ENCODE measurements at places on chromosomes 13 and 19.

- no peak for DNase-seq
Observed at GRCh38 chr13:33158816-33159215, 126.7 kb downstream of the STARD13 start.

GRCh38 chr13:73623281-73623680 is 510.9 kb downstream of the KLF12 start:
- DNase-seq, result no peak

DNA sequence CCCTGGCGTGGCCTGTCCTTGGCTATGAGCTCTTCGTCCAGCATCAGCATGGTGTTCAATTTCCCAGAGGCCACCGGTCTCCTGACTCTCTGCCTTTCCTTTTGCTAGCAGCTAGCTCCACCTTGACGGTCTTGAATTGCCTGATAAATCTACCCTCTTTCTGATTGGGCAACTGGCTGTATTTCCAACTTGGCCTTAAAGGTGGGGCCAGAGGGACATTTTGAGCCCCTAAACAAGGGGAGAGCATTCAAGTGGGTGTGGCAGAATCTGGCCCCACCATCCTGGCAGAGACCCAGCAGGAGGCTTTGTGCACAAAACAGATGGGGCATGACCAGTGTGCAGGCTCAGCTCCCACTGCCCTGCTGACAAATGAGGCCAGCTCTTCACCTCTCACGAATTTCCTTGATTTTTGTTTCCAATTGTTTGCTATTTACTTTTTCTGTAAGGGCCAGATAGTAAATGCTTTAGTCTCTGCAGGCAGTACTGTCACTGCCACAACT is 148.9 kb upstream of the VSTM2B start:
- no peak for DNase-seq

DNA sequence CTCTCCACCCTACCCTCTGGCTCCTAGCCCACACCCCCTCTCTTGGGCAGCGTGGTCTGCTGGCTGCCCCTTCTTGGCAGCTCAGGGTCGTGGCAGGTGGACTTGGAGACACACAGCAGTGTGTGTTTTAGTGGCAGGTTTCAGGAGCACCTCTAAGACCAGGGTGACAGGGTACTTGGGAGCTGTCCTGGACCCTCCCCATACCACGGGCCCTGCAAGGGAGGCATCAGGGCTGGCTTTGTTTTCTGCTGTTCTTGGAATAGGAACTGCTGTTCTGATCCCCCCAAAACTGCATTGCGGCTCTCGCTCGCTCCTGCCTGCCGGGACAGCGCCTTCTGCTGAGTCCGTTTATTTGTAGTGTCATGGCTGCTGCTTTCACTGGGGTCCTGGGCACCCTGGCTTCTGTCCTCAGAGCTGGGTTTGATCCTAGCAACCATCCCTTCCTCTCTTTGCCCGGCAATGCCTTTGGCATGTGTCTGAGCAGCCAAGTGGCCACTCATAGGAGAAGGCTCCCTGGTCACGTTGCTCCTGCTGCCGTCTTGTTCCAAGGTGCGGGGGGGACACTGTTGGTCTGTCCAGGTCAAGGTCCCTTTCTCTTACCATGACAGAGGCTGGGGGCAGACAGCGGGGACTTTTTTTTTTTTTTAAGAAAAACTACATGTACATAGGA is 12.1 kb downstream of the COMP start:
- DNase-seq, result no peak

DNA sequence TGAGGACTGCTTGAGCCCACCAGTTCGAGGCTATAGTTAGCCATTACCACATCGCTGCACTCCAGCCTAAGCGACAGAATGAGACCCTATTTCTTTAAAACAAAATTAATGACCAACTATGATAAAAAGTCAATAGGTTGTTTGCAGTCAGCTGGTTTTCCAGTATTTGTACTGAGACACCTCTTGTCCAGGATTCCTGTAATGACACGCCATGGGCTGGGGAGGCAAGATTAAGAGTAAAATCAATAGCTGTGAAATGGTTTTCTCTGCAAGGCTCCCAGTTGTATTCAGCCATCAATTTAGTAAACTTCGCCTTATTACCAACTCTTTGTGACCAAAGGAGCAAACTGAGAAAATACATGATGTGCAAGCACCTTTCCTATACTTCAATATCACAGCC is 29.5 kb downstream of the STK24 start:
- DNase-seq, result no peak

- no peak for DNase-seq
Observed at GRCh38 chr19:58356766-58357480, 3.6 kb upstream of the A1BG start.

DNA sequence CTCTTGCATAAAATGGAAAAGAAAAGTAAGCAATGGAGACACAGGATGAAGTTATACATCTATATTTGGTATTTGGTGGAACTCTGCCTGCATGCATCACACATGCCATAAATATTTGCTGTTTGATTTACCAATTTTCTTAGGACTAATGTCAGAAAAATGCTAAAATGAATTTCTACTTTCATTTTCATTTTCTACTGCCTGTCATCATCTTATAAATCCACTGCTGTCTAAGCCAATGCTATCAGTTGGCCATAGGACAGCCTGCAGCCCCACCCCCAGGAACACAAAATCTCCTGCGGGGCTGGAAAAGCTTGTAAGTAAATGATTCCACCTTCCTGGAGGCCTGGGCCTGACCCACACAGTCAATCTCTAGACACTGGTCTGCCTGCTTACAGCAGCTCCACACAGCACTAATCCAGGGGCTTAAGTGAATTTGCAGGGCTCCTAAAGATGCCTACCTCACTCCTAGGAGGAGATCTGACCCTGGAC is 122.0 kb downstream of the ENOX1 start:
- DNase-seq, result no peak

DNA sequence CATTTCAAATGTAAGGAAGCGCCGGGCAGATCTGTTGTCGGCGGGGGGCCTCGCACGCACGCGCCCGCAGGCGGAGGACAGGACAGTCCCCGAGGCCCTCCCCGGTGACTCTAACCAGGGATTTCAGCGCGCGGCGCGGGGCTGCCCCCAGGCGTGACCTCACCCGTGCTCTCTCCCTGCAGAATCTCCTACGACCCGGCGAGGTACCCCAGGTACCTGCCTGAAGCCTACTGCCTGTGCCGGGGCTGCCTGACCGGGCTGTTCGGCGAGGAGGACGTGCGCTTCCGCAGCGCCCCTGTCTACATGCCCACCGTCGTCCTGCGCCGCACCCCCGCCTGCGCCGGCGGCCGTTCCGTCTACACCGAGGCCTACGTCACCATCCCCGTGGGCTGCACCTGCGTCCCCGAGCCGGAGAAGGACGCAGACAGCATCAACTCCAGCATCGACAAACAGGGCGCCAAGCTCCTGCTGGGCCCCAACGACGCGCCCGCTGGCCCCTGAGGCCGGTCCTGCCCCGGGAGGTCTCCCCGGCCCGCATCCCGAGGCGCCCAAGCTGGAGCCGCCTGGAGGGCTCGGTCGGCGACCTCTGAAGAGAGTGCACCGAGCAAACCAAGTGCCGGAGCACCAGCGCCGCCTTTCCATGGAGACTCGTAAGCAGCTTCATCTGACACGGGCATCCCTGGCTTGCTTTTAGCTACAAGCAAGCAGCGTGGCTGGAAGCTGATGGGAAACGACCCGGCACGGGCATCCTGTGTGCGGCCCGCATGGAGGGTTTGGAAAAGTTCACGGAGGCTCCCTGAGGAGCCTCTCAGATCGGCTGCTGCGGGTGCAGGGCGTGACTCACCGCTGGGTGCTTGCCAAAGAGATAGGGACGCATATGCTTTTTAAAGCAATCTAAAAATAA is 18.2 kb downstream of the IL17D start:
- peak; percentile 87 for DNase-seq

- no peak for DNase-seq
Observed at GRCh38 chr19:19948800-19949199, 48.1 kb downstream of the ZNF93 start.

DNA sequence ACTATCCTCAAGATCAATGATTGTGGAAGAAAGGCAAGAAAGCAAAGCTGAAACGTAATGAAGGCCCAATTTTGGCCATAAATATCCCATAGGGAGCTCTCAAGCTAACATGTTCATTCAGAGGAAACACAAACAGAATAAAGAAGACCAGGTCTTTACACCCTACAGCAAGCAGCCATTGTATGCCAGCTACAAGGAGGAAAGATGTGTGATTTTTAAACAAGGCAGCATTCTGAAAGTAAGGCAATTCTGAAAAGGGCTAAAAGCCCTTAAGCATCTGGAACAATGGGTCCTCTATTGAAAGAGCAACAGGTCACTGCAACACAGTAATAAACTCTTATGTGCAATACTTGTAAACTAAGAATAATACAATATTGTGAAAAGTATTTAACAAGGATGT is 1002.4 kb downstream of the SLITRK1 start:
- no peak for DNase-seq

GRCh38 chr19:42068361-42068755 is 1.6 kb downstream of the GRIK5 start:
- DNase-seq, result no peak

DNA sequence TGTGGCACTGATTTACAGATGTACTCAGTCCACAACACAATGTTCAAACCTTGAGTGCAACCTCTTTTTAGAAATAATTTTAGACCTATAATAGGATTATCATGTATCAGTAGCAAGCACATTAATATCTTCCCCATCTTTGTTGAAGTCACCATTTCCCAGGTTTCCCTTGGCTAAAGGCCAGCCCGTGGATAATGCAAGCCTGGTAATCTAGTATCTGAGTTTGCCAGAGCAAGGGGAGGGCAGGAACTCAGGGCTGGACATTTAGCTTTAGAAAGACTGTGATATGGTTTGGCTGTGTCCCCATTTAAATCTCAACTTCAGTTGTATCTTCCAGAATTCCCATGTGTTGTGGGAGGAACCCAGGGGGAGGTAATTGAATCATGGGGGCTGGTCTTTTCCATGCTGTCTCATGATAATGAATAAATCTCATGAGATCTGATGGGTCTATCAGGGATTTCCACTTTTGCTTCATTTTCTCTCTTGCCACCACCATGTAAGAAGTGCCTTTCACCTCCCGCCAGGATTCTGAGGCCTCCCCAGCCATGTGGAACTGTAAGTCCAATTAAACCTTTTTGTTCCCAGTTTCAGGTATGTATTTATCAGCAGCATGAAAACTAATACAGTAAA is 37.7 kb downstream of the SLC6A16 start:
- no peak for DNase-seq

DNA sequence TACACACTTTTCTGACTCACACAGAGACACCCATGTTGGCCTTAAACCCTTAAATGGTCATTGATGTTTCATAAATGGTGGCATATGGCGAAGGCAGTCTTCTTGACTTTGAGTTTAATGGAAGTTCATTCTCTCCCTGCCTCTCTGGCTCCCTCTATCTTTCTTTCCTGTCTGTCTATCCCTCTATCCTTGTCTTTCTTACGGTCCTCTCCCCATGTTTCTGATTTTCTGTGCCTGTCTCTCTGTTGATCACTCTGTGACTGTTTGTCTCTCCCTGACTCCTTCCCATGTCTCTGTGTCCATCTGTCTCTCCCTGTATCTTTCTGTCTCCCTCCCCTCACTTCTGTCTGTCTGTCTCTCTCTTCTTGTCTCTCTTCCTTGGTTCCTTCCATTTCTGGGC is 43.2 kb upstream of the SHKBP1 start:
- DNase-seq, result no peak

DNA sequence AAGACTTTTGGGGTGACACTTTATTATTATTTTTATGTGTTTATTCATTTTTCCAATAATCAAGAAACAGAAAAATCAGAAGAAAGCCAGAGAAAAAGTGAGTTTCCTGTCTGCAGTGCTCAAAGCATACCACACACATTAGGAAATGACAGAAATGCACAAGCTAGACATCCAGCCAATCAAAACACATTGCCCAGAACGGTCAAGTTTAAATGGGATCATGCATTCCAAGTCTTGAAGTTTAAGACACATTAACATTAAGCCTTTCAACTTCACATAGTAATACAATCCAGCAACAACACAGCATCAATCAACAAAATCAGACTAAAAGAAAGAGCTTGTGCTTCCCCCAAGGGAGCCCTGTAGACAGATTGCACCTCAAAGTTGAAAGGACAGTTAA is 28.7 kb upstream of the MEDAG start:
- DNase-seq, result no peak

DNA sequence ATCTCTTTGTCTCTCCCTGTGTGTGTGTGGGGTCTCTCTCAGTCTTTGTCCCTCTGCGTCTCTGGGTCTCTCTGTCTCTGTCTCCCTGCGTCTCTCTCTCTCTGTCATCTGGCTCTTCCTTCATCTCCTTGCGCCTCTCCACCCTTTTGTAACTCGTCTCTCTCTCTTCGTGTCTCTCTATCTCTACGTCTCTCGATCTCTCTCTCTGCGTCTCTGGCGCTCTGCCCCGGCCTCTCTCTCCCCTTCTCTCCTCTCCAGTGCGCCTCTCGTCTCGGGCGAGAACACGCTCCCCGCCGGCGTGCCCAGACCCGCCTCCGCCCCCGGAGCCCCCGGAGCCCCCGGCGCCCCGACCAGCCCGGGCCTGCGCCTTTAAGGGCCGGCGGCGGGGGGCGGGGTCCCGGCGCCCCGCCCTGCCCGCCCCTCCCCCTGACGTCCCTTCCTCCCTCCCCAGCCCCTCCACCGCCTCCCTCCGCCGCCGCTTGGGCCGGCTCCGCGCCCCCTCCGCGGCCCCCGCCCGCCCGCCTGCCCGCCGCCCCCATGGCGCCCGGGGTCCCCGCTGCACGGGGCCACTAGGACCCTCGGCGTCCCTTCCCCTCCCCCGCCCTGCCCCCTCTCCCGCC is at the start of gene MARK4:
Gene MARK4 (plus strand): TSS at position 440 of the 620 bp plus-strand sequence. CDS start 318 bp downstream, outside the sequence.
- peak; percentile 85 for DNase-seq

GRCh38 chr19:47274891-47275761 is 441 bp downstream of the INAFM1 start:
- no peak for DNase-seq

GRCh38 chr13:26324294-26324693 is 70.4 kb downstream of the CDK8 start:
- DNase-seq, result no peak

DNA sequence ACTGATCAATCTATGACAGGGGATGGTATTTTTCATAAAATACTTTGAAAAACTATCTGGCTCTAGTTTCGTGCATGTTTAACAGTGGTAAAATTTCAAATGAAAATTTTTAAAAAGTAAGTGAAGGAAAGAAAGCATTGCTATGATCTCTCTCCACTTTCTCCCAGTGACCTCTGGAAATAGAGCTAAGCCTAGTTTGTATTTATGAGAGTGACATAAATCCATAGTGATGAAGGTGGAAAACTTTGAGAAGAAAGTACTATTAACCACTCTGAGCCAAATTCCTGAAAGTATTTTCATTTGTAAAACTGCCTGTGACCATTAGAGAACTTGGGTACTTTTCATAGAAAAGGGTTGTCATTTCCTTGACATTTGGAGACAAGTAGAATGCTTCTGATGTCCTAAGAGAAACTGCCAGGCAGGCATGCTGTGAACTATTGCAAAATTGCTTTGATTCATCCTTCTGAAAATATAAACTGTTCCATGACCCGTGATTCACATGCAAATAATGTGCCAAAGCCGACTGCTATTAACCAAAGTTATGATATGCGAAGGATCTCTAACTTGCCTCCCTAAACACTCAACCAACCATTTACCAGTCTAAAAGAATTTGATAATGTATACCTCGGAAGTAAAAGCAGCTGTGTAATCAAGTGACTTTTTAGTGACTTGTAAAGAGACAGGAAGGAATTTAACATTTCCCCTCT is 133.2 kb downstream of the VWA8 start:
- DNase-seq, result no peak

GRCh38 chr13:20231839-20232555 is at the start of gene GJB6:
Gene GJB6 (minus strand): TSS chr13:20232319. CDS start chr13:20223480, 8,839 bp downstream.
- no peak for DNase-seq
